ENCODE measurements at places on chromosomes 3 and 15. TPM values are rescaled to one million over a fixed set of nuclear protein-coding genes. Genes with fewer than 3 reads are reported as not detected.

Gene SCG5
- polyA plus RNA-seq: 1.8 TPM

GRCh38 chr3:99249627-99250026 is 348.1 kb upstream of the DCBLD2 start:
- no peaks in the 10 kb centered on the region for H3K36me3 ChIP-seq
- no peak overlapping the region for H3K27ac ChIP-seq
- DNase-seq: no peak
- H3K4me3 ChIP-seq: no peak overlapping the region
- H3K4me1 ChIP-seq: no peaks in the 10 kb centered on the region

DNA sequence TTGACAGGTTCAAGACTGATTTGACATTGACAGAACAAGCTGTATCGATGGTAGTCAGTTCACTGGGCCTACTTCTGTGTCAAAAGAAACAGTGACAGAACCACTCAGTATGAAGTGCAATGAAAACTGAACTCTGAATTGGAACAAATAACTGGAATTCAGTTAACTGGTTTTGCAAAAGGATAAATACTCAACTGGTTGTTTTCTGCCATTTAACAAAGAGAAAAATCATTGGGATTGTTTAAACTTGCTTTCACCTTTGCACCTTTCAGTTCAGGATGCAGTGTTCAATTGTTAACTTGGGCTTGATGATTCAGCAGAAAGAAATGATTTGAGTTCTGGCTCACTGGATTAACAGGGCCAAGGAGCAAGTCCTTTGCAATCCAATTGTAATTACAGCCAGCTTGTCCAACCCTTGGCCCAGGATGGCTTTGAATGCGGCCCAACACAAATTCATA is 4.9 kb downstream of the BTD start:
- peaks cover 8% of the 10 kb centered on the region for H3K36me3 ChIP-seq
- no peak for DNase-seq
- H3K4me1 ChIP-seq: peaks cover 9% of the 10 kb centered on the region

Gene MAGI1
- 0.10 TPM for polyA plus RNA-seq

Gene SYNPR
- not detected for polyA plus RNA-seq
